Stimulated activated CD8-positive, alpha-beta memory T cell treated with anti-CD3 and anti-CD28 coated beads, Interleukin-7, amount 100 ng/mL, for 1 hour (primary cell): ENCODE measurements at places on chromosomes 4 and X.

DNA sequence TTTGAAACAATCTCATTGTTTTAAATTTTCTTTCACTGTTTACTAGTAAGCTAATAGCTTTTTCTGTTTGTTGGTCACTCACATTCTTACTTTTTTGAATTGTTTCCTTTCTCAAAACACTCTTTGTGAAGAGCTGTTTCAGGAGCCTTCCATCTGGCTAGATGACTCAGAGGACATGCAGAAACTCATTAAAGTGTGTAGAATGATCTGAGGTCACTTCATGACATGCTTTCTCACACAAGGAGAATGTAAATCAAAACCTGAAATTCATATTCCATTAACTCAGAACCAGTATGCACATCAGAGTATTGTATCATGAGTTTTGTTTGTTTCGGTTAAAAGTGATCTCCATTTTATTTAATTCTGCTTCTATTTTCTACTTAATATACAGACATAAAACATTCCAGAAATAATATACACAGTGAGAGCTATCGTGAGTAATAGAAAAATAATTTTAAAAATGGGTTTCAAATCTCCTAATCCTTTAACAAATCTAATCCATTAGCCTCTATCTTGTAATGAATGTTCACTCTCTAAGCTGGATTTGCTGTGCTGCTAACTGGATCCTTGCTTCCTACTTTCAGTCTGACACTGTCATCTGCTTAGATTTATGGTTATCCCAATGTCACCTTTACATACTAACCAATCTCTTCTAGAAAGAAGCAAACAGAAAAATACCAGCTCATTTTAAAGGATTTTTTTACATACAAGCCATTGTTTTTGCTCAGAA, 449.6 kb downstream of the FSTL5 start:
- DNase-seq: no peak

- DNase-seq: no peak
Measured at GRCh38 chrX:134932528-134933217, 58.1 kb upstream of the SMIM10 start.

DNA sequence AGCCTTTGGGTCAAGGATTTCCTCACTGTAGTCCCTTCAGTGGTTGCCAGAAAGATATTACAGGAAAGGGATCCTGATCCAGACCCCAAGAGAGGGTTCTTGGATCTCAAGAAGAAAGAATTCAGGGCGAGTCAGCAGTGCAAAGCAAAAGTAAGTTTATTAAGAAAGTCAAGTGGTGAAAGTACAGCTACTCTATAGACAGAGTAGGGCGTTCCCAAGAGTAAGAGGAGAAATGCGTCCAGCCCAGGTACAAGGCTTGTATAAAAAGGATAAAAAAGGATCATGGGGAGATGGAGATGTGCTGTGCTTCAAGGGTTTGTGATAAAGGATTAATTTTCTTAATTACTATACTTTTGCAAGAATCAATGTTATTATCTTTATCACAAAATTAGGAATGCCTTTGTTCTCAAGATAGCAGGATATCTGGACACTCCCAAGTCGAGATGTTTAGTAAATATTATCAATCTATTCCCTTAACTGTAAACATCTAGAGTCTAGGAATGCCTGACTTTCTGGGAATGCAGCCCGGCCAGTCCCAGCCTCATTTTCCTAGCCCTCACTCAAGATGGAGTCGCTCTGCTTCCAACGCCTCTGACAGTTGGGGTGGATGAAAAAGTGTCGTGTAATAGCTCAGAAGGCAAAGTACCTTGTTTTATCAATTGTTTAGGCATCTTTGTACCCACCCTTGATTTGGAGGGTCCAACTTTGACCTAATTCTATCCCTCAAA, 360.7 kb downstream of the GPM6A start:
- no peak for DNase-seq

- DNase-seq: no peak
Measured at GRCh38 chr4:40607221-40607620, 22.4 kb downstream of the RBM47 start.

DNA sequence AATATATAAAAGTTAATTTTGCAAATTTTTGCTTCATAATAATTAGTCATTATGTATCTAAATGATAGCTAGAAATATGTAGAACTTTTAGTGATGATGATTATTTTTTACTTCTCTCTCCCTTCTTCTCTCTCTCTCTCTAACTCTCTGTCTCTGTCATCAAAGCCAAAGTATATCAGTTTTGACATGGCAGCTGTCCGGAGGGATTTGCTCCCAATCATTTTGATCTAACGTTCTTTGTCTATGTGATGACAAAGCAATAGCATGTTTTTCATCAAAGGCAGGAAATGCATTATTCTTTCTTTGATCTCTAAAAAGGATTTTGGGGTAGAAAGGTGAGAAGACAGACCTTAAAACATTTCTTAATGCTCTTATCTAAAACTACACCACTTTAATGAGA, 402.1 kb downstream of the PDGFC start:
- DNase-seq: no peak

DNA sequence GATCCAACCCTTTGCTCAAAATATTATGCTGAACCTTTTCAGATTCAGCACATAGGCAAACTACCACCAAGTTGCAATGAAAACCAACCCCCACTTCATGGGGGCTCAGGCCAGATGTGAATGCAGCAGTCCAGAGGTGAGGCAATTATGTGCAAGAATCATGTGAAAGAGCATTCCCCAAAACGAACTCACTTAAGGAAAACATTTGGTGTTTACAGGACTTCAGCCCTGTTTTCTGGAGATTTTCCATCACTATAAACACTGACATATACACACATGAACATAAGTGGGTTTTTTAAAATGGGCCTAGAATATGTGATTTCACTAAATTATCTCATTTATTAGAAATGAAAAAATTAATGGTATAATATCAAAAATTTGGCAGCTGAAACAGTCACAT, 31.5 kb downstream of the BMP3 start:
- no peak for DNase-seq

GRCh38 chrX:69082753-69083150, 82.5 kb downstream of the PJA1 start:
- DNase-seq: no peak
